Stimulated activated CD4-positive, alpha-beta T cell treated with anti-CD3 and anti-CD28 coated beads, Interleukin-12 subunit alpha, Interleukin-12 subunit beta, amount 100 ng/mL, for 48 hours (primary cell): ENCODE measurements at places on chromosomes 7 and 10.

DNA sequence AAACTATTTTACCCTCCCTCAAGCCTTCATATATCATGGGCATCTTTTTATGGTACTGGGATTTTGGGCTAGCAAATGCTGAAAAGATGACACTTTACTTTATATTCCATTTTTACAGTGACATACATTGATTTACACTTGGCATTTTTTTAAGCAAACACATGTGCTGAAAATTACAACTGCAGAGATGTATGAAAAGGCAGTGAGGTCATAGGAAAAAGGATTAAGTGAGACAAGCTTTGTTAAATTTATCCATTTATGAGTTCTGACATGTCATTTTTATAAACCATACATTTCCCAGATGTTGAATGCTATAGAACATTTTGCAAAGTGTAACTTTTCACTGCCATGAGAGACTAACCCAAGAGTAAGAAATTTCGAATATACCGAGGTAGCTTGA is 68.8 kb upstream of the RSU1 start:
- no peak for DNase-seq

DNA sequence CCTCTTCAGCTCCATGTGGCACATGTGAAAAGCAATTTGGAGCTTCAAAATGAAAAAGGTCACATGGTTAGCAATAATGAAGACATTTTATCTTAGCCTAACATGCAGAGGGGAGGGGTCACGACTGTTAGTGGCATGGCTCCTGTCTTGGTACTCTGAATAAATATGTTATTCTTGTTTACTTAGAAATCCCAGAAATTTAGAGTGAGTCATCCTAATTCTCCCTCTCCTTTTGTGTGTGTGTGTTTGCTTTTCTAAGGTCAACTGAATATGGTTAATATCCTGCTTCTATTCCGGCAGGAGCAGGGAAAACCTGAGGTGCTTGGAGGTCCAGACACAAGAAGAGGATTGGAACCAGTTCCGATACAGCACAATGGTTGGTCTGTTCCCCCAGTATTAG is 17.6 kb downstream of the BCCIP start:
- no peak for DNase-seq

DNA sequence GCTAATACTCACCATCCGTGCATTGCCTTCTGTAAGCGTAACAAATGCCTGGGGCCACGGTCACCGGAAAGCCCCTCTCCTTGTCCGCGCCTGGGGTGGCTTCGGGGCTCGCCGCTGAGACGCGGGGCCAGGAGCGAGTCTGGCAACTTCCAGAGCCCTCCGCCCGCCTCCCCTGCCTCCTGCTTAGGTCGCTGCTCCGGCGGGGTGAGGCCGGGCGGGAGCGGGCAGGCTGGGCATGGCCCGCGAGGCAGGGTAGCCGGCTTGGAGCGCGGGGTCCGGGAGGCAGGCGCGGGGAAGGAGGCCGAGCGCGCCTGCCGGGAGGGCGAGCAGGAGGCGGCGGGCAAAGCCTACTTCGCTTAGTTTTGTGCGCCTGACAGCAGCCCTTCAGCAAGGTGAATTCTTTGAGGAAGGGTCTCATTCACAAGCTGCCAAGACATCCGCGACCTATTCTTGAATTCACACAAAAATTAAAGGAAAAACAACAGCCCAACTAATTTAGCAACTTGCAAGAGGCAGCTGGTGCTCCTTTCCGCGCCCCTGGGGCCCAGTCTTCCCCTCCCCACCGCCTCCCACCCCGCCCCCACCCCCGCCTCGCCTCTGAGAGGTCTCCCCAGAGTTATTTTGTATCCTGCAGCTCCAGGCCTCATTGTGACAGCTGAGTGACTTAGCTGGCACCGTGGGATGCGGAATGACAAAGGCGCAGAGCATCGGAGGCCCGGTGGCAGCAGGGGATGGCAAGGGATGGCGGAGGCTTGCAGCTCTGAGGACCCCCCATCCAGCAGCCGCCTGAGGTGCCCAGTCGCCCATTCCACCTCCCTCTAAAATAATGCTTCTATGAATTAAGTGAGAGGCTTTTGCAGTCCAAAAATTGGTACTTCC is 12.8 kb upstream of the KAT6B start:
- DNase-seq: no peak

DNA sequence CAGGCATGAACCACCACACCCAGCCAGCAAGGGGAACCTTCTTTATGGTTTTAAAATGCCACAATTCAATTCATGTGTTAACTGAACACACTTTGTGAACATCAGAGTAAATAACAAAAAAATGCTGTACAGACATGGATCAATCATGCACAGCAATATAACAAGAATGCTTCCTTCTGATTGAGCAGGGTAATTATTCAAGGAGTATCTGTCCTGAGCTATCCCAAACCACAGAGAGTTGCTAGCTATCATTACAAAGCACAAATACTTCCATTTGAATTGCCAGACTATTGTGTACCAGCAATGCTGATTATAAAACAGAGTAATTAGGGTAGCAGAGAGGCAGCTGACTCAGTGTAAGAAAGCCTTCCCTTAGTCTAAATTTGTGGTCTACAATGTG is 11.3 kb upstream of the RHOBTB1 start:
- DNase-seq: no peak

- no peak for DNase-seq
These were observed 80.5 kb downstream of the HECW1 start for GRCh38 chr7:43192806-43193460.
